ENCODE measurements at places on chromosomes 13 and 19. TPM values are rescaled to one million over a fixed set of nuclear protein-coding genes. Genes with fewer than 3 reads are reported as not detected.

DPF1 gene
- 0.40 TPM for total RNA-seq

DNA sequence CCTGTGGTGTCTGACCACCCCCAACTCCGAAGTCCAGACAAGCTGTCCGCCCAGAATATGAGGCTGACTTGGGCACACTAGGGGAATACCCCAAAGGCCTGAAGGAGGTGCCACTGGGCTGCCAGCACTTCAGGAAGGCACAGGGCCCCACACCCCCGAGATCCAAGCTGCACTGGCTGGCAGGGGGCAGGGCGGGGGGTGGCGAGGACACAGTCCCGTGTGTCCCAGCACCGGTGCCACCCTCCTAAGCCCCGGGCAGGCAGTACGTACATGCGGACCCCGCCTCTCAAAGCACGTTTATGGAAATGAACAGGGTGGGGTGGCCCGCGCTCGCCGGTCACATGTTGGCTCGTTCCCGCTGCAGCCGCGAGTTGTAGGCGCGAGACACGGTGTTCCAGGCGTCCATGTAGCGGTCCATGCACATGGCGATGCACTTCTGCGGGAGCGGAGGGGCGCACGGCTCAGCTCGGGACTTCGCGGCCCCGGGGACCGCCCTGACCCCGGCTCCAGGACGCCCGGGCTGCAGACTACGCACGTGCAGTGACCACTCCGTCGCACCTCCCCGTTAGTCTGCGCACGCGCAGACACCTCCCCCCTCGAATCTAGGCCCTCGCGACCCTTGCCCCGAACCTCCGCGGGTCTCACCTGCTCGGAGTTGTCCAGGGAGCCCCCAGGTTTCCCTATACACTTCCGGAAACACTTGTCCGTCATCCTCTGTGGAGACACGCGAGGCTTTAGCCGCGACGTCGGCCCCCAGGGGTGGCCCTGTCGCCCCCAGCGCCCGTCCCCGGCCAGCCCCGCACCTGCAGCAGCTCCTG is 566 bp downstream of the TIMM13 start:
- DNase-seq, result peak; percentile 49

DNA sequence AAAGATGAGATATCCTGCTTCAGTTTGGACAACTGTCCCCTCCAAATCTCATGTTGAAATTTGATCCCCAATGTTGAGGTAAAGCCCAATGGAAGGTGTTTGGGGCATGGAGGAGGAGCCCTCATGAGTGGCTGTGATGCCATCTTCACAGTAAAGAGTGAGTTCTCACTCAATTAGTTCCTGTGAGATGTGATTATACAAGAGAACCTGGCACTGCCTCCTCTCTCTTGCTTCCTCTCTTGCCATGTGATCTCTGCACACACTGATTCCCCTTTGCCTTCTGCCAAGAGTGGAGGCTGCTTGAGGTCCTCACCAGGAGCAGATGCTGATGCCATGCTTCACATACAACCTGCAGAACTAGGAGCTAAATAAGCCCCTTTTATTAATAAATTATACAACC is 86.9 kb downstream of the HSPH1 start:
- DNase-seq, result no peak

GRCh38 chr13:112767506-112768471 is 78.0 kb downstream of the ATP11A start:
- no peak for DNase-seq

GRCh38 chr19:53647792-53648191 is 16.0 kb downstream of the DPRX start:
- no peak for DNase-seq

- no peak for DNase-seq
Observed at GRCh38 chr19:34649886-34650543, 26.9 kb downstream of the SCGB2B2 start.
